ENCODE measurements at places on chromosomes 4 and X. TPM values are rescaled to one million over a fixed set of nuclear protein-coding genes. Genes with fewer than 3 reads are reported as not detected.

DNA sequence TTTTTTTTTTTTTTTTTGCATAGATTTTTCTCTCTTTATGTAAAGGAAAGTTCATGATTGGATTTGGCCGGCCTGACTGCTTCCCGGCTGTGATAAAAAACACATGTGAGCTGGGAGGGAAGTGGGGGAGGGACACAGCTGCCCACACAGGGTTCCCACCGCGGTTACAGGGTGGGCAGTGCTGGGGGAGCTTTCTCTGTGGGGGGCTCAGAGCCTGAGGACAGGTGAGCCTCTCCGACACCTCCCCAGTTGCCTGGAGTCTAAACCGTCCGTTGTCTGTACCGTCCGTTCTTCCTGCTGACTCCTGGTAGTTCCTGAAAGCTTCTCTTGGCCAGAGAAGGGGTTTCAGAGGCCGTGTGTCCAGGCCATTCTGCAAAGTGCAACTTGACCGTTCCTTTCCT is 21.8 kb downstream of the SHOX start:
- H3K4me1 ChIP-seq = no peaks in the 10 kb centered on the region
- no peaks in the 10 kb centered on the region for H3K36me3 ChIP-seq

DNA sequence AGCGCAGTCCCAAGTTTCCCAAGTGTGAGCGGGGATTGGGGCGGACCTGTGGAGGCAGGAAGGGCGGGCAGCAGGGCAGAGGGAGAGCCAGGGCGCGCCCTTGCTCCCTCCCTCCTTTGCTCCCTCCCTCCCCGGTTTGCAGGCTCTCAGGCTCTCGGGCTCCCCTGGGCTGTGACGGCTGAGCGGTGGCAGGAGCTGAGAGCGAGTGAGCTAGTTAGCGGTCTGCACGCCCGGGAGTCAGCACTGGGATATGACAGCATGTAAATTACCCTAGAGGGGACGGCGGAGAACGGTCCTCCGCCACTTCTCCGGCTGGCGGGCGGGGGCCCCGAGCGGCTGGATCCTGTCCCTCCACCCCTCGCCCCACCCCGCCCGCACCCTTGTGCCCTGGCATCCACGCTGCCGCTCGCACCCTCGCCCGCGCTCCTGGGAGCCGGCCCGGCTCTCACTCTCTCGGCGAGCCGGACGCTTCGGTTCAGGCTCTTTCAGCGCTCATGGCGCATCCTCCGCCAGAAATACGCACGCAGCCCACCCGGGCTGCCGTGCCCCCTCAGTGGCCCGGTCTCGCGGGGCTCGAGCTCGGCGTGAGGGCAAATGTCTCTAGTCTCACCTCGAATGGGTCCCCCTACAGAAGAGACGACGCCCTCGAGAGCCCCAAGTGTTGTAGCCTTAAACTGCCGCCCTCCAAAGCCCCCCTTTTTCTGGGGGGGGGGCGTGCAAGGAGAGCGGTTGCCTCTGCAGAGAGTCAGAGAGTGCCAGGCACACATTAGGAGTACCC is at the start of gene TSC22D3:
Gene TSC22D3 (minus strand): TSS at position 54 of the 778 bp plus-strand sequence. CDS start 368 bp downstream, outside the sequence.
- H3K36me3 ChIP-seq = no peaks in the 10 kb centered on the region
- peak within 1 kb of the TSS; percentile 84 for H3K27ac ChIP-seq
- H3K27me3 ChIP-seq = no peaks in the 10 kb centered on the region
- peak; percentile 92 for DNase-seq

DNA sequence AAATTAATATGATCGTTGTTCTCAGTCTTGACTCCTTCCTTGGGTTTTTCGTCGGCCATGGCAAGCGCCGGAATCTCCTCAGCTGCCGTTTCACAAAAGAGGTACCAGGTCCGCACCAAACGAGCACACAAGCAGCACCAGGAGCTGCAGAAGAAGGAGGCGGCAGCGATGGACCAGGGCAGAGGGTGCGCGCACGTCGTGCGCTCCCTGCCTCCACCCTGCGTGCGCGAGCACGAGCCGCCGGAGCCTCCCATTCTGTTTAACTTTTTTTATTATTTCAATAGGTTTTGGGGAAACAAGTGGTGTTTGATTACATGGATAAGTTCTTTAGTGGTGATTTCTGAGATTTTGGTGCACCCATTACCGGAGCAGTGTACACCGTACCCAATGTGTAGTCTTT is 158.2 kb downstream of the PLS3 start:
- peaks cover 18% of the 10 kb centered on the region for H3K27me3 ChIP-seq
- DNase-seq = no peak
- no peaks in the 10 kb centered on the region for H3K36me3 ChIP-seq
- H3K4me1 ChIP-seq = no peaks in the 10 kb centered on the region

DNA sequence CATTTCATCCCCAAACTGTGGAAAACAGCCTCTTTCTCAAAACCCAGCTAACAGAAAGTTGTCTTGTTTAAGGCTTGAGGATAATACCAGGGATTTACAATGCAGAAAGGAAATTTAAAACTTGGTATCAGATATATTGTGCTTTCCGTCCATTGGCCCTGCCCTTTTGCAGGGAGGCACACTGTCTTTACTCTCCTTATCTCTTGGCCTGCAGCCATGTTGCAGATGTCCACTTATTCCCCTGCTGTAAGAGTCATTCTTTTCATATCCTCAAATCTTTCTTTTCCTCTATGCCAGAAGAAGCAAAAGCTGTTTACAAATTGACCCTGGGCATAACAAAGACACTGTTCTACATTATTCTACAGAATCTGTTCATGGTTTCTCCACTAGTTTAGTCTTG is 75.6 kb upstream of the DYNLT3 start:
- H3K36me3 ChIP-seq = no peaks in the 10 kb centered on the region
- no peak for DNase-seq
- no peaks in the 10 kb centered on the region for H3K27me3 ChIP-seq
- H3K4me3 ChIP-seq = no peak overlapping the region
- H3K4me1 ChIP-seq = no peaks in the 10 kb centered on the region

LUZP4 gene
- not detected for total RNA-seq

PWWP3B gene
- total RNA-seq = not detected

DNA sequence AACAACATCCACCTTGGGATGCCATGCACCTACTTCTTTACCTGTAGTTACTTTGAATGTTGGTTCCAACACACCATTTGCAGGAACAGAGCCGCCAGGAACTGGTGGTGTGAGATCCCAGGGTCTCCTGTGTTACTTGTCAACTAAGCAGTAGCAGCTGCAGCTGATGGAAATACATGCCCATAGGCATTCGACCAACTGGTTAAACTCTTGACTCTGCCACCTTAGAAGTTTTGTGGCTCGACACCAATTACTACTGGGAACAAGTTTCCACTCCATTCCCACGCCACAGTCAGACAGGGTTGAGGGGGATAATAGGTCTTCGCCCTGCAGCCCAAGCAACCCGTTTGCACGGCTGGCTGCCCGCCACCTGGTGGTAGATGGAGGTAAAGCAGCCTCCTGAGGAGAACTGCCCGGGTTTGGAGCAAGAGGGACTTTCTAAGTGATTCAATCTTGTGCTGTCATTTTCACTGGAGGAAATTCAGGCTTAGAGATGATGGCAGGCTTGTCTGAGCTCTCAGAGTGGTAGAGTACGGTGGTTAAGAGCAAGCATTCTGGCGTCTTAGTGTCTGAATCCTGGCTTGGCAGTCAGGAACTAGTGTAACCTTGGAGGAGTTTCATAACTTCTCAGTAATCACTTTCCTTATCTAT is 119.1 kb upstream of the TRIM2 start:
- no peaks in the 10 kb centered on the region for H3K36me3 ChIP-seq
- peaks cover 5% of the 10 kb centered on the region for H3K4me1 ChIP-seq
- H3K27me3 ChIP-seq = no peaks in the 10 kb centered on the region
- no peak for DNase-seq
- no peak overlapping the region for H3K27ac ChIP-seq

DNA sequence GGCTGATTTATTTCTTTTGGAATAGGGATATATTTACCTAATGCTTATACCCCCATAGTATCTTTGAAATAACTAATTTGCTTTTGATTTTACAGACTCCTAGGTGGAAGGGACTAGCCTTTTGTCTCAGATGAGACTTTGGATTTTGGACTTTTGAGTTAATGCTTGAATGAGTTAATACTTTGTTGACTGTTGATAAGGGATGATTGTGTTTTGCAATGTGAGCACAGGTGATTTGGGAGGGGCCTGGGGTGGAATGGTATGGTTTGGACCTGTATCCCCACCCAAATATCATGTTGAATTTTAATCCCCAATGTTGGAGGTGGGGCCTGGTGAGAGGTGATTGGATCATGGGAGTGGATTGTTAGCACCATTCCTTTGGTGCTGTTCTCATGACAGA is 117.4 kb upstream of the ZC4H2 start:
- no peaks in the 10 kb centered on the region for H3K4me1 ChIP-seq
- no peak overlapping the region for H3K4me3 ChIP-seq
- H3K27ac ChIP-seq = no peak overlapping the region
- H3K27me3 ChIP-seq = no peaks in the 10 kb centered on the region
- DNase-seq = no peak

TXK gene
- 1.0 TPM for total RNA-seq

- no peaks in the 10 kb centered on the region for H3K36me3 ChIP-seq
- H3K4me3 ChIP-seq = no peak overlapping the region
- no peak for DNase-seq
These were observed 49.0 kb downstream of the HTN1 start for GRCh38 chr4:70099206-70099605.

CXCL11 gene
- not detected for total RNA-seq

OTUD6A gene
- not detected for total RNA-seq

DNA sequence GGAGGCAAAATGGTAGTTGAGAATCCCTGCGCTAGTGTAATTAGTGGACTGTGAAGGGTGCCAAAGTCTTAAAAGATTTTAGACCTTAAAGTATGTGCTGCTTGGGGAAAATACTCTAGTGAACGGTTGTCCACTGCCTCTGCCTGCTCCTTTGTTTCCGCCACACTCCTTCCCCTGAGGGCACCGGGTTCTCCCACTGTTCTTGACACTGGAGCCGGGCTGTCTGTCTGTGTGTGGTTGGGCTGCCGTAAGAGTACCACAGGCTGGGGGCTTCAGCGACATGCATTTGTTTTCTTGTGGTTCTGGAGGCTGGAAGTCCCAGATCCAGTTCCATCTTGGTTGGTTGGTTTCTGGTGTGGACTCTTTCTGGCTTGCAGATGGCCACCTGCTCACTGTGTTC is 76.2 kb downstream of the CLDN34 start:
- no peak for DNase-seq
- H3K27ac ChIP-seq = no peak overlapping the region
- H3K4me3 ChIP-seq = no peak overlapping the region
- H3K4me1 ChIP-seq = peaks cover 73% of the 10 kb centered on the region
- H3K36me3 ChIP-seq = no peaks in the 10 kb centered on the region

NDUFB11 gene
- 74.1 TPM for total RNA-seq

GRCh38 chr4:125590158-125590557 is 275.4 kb downstream of the FAT4 start:
- H3K27me3 ChIP-seq = no peaks in the 10 kb centered on the region
- H3K27ac ChIP-seq = no peak overlapping the region
- no peaks in the 10 kb centered on the region for H3K4me1 ChIP-seq
- no peak overlapping the region for H3K4me3 ChIP-seq

DNA sequence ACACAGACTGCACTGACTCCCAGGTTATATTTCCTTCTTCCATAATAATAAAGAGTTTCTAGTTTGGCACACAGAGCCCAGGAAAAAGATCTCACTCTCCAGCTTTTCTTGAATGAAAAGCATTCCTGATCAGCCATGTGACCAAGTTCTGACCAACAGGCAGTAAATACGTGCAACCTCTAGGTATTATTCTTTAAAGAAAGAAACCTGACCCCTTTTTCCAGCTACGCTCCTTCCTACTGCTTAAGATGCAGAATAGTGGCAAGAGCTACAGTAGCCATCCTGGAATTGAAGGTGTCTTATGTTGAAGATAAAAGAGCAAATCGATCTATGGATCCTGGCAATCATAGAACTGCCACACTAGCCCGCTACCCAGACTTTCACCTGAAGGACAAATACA is 76.7 kb downstream of the LRBA start:
- no peak for DNase-seq
- no peaks in the 10 kb centered on the region for H3K27me3 ChIP-seq
- H3K27ac ChIP-seq = no peak overlapping the region
- no peaks in the 10 kb centered on the region for H3K36me3 ChIP-seq

CACNA1F gene
- total RNA-seq = under 0.01 TPM

GRCh38 chr4:15245006-15245530 is 182.8 kb upstream of the C1QTNF7 start:
- DNase-seq = no peak
- H3K27me3 ChIP-seq = no peaks in the 10 kb centered on the region

SSX4B gene
- total RNA-seq = not detected

DNA sequence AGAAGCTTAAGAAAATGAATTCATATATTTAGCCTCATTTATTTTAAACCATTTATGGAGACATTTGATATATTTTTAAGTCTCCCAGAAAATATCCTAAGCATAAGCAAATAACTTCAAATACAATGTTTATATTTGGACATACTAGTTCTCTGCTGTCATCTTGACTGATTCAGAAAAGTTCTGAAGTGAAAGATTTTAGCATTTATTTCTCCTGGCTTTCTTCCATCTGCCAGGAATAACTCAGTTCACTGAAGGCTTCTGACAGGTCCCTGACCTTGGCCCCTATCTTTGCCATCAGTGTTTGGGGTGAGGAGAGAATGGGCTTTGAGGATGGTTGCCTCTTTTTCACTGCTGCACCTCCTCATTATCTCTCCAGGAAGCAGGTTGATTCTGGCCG is 115.7 kb downstream of the SLIT2 start:
- H3K4me3 ChIP-seq = no peak overlapping the region
- H3K36me3 ChIP-seq = no peaks in the 10 kb centered on the region
- no peak overlapping the region for H3K27ac ChIP-seq
- H3K27me3 ChIP-seq = no peaks in the 10 kb centered on the region
- no peaks in the 10 kb centered on the region for H3K4me1 ChIP-seq

MAGEB10 gene
- total RNA-seq = not detected

- H3K4me1 ChIP-seq = peaks cover 6% of the 10 kb centered on the region
- no peak for DNase-seq
- H3K27ac ChIP-seq = no peak overlapping the region
- no peaks in the 10 kb centered on the region for H3K27me3 ChIP-seq
These were observed 132.8 kb downstream of the KCNIP4 start for GRCh38 chr4:21815651-21816377.

AFM gene
- not detected for total RNA-seq

GYPA gene
- total RNA-seq = not detected

HS6ST2 gene
- total RNA-seq = not detected

MTHFD2L gene
- 23.7 TPM for total RNA-seq

GRCh38 chr4:15398732-15399131 is 29.1 kb upstream of the C1QTNF7 start:
- H3K27ac ChIP-seq = no peak overlapping the region
- peaks cover 22% of the 10 kb centered on the region for H3K4me1 ChIP-seq
- H3K36me3 ChIP-seq = no peaks in the 10 kb centered on the region
- H3K4me3 ChIP-seq = no peak overlapping the region
- DNase-seq = no peak

DNA sequence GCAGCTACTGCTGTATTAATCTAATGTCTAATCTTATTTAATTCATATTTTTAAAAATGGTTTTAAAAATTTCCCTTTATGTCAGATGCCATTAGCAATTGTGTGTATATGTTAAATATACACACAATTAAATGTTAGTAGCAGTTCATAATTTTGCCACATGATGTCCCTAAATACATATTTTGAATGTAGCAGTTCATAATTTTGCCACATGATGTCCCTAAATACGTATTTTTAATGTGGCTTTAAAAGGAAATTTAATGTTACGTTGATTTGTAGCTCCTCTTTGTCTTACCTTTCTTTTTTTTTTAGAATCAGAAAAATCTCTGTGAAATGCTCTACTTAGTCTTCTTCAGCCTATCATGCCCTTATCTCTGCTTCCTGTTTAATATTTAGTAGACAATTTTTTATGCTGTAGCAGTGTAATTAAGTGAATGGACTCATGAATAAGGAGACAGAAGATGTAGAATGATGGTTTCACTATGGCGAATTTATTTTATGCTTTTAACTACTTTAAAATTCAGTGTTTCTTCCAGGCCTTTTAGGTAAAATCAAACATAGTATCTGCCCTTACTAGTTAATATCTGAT is 26.1 kb downstream of the RBM46 start:
- H3K27me3 ChIP-seq = no peaks in the 10 kb centered on the region
- H3K36me3 ChIP-seq = no peaks in the 10 kb centered on the region
- H3K4me3 ChIP-seq = no peak overlapping the region
- H3K4me1 ChIP-seq = no peaks in the 10 kb centered on the region
- DNase-seq = no peak

All from esophagus muscularis mucosa (tissue), 4 donors.